8988T (cell line): ENCODE measurements at places on chromosomes 16 and 17.
A peak's percentile ranks its signal among the peaks of the same experiment; 100 is the strongest.

- no peak for DNase-seq
Measured at GRCh38 chr16:84993926-84994325, 17.4 kb downstream of the ZDHHC7 start.

DNA sequence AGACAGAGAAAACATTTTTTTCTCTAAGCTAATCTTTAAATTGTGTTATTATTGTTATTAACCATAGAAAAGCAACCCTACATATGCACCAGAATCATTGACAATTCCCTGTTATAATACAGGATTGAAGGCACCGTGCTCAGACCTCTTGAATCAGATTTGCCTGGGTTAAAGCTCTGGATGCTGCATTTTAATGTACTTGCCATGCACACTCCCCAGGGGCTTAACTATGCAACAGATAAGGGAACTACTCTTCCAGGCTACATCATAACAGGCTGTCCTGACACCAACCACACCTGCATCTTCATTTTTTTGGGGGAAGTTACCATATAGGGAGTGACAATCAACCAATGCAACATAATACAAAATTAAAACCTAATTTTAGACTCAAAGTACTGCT lies 1187.6 kb upstream of the CDH8 start:
- DNase-seq = no peak

GRCh38 chr16:68349838-68350410 lies 39.1 kb downstream of the PRMT7 start:
- no peak for DNase-seq

GRCh38 chr17:58960068-58960467 lies 146.6 kb downstream of the TRIM37 start:
- DNase-seq = peak; percentile 28

DNA sequence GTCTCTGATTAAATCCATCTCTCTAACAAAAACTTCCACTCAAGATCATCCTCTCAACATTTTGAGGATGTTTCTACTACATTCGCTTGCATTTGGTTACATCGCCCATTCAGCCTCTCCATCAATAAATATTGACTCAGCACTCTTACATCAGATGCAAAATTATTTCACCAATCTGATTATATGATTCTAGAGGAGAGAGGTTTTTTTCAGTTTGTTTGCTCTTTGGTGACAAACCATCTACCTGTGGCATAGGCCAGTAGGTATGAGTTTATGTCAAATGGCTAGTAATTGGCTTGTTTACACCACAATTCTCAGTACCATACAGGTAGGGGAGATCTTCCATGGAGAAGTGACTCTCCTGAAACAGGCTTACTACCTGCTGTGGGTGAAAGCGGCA lies 52.3 kb downstream of the TOX3 start:
- no peak for DNase-seq
